ENCODE measurements at places on chromosomes 7 and 10.
A peak's percentile ranks its signal among the peaks of the same experiment; 100 is the strongest.

DNA sequence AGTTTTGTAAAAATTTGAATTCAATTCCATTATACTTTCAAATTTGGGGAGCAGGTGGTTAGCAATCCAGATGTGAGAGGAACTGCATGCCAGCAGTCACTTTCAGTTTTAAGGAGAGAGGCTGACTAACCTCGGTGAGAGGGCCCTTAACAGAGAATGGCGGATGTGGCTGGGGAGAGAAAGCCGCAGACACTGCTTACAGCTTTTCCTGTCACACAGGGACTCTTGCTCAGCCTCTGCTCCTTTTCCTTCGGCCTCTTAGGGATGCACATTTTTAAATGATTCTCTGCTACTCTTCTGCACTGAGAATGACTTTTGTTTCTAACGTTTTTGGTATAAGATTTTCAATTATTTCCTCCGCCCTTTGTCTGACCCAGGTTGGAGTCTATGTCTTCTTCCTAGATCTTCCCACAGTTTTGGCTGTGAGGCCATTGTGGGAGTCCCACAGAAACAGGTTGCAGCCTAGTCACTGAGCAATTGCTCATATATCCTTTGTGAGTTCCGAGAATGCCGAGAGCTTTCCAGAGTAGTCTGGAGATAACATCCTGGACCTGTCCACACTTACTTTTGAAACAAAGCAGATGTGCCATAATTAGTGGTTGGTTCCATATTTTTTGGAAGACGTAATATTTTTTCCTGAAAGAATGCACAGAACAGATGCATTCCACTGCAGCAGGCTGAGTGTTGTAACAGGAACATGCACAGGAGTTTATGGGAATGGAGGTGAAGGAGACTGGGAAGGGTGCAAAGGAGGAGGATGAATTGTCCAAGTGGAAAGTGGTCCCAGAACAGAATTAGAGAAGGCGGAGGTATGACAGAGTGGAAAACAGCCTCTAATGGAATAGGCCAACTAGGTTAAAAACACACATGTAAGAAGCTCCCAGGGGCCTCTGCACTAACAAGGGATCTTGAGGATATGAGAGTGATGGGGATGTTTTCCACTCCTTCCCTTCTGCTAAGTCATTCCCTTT lies 168.0 kb upstream of the ZNF32 start:
- DNase-seq, result no peak

DNA sequence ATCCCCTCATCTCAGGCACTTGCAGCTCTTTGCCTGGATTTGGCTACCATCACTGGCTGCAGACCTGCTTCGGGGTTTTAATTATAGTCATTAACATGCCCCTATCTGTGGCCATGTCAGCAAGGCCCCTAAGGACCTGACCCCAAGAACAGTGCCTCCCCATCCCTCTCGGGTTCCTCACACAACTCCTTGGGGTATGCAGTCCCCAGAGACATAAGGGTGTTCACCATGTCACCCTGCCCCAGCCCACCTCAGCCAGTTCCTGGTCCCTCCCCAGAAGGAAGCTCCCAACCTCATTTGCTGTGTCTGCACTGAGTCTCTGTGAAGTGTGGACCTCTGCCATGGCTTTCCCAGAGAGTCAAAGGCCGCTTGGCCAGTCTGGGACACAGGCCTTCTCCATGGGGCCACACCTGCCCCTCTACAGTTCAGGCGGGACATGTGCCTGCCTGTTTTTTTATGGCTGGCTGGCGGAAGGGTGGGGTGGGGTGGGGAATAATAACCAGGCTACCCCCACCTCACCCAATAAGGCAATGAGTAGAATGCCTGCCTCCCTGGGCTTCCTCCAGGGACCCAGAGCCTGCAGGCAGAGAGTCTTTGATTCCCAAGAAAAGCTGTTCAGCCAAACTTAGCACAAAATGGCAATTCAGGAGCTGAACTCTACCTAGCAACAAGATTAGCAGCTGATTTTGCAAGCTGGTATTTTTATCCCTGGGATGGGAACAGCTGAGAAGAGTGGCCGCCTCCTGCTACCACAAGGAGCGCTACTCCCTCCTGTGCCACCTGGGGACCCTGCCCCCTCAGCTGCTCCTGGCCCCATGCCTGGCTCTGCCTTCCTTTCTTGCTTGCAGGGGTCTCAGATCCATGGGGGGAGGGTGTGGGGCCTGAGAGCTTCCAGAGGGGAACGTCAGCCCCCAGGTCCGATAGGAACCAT lies 23.7 kb upstream of the CAMK2B start:
- DNase-seq, result no peak

GRCh38 chr7:1290026-1290678 lies 57.5 kb downstream of the UNCX start:
- DNase-seq, result no peak

DNA sequence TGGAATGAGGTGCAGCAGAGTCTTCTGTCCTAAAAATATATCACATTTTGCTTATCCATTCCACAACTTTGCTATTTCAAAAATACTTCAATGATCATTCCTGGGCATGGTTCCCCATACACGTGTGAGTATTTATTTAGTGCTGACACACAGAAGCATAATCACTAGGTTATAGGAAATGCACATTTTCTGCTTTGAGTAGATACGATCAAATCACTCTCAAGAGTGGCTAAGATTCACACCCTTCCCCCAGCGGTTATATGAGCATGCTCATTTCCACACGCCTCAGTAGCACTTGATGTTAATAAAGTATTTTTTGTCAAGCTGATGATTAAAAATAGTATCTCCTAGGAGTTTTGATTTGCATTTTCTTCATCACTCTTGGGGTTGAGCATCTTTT lies 93.5 kb upstream of the LRRC4 start:
- DNase-seq, result no peak

DNA sequence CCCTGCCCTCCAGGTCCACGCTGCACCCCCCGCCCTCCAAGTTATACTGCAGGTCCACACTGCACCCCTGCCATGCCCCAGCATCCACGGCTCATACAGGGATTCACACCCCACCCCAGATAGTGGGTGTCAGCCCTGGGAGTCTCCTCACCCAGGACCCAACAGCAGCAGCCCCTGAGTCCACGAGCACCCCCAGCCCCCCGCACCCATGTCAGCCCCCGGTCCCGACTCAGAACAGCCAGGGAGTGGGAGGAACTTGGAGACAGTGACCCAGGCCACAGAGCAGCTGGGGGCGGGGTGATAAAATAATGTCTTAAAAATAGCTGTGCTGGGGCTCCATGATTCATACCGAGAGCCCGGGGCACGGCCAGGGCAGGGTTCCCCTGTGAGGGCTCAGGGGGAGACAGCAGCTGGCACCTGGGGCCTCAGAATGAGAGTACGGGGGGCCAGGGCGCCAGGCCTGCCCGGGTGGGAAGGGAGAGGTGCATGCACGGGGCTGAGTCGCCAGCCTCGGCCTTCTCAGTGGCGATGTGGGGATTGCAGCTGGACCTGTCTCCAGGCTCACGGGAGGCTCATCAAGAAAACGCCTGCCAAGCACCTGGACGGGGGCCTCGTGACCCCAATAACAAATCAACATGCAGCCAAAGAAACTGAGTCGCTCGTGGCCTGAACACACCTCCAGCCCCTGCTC lies 29.8 kb downstream of the ADAP1 start:
- DNase-seq, result no peak

DNA sequence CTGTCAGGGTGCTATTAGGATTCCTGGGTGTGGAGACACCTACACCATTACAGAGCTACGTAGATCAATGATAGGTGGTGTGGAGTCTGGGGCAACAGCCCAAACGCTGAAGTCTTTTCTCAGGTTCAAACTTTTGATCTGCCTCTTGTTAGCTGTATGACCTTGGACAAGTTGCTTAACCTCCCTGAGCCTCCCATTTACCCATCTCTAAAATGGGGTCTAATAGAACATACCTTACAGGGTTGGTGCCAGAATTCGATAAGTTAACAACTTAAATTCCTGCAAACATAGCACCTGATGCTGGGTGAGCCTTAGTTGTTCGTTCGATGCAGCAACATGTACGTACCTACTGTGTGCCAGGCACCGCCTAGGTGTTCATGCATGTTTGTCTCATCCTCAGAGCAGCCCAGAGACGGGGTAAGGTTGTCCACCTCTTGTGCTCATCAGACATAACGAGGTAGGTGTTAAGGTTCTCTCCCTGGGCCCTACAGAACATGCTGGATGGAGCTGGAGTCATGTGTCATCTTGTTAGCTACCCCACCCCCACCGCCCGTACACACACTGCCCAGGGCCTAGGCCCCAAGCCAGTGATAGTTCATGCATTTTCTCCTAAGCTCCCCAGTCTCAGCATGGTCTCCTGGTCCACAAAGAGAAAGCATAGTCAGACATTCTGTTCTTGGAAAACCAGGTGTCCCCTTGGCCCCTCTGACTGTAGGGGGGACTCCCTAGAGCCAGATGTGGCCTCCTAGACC lies 41.0 kb upstream of the SLC29A3 start:
- DNase-seq, result no peak

- DNase-seq, result no peak
Observed at GRCh38 chr7:120783721-120784120, 74.2 kb downstream of the TSPAN12 start.

DNA sequence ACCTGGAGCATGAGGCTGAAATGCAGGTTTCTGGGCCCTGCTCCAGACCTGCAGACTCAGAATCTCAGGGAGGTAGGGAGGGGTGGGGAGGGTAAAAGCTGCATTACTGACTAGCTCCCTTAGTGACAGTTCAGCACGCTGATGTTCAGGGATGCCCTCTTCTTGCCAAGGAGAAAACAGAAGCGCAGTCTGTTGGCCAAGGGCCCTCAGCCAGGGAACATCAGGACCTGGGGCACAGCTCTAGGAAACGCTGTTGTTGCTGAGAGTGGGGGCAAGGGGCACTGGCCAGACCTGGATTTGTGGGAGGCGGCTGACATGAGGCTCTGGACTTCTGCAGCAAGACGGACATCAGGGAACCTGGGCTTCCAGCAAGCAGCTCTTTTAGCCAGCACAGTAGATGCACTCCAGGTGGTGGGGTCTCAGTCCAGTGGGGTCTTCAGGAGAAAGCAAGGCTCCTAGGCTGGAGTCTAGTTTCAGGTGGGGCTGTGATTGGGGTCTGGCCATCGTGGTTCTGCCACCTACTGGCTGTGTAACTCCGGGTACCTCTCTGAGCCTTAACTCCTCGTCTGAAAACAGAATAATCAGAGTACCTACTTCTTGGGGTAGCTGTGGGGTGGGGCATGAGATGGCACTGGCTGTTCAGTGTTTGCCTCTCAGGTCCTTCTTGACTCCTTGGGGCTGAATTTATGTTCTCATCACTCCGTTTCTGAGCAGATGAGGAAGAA lies 72.9 kb upstream of the PRLHR start:
- no peak for DNase-seq

- DNase-seq, result no peak
Observed at GRCh38 chr10:1367938-1368841, 312.0 kb downstream of the WDR37 start.

DNA sequence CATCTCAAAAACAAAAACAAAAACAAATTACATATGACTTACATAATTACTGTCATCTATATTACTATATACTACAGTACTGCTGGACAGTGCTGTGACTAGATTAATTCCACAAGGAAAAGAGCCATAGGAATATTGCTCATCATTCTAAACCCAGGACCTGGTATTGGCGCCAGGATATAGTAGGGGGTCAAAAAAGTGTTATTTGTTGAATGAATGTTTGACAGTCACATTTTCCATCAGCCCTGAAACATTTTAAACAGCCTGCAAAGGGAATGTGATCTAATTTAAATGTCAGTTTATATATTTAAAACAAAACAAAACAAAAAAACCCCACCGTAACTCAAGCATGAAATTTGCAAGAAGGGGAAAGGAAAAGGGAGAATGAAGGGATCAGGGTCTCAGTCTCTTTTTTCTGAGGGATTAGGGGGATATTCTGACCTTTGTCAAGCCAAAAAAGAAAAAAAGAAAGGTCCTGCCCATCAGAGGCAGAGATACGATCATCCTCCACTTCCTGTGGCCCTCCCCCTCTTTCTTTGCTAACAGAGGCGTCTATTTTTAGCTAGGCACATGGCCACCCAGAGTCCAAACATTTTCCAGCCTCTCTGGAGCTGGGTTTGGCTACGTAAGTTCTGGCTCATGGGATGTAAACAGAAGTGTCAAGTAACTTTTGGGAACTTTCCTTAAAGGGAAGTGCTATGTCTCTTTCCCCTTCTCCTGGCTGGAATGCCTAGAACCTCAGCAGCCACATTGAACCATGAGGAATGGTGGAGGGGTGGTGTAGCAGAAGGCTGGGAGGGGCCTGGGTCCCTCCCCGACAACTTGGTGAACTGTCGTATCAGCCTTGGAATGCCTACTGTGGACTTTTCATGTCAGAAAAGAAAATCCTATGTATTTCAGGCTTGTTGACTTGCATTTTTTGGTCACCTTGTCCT lies 44.6 kb upstream of the DLG5 start:
- no peak for DNase-seq

- no peak for DNase-seq
Observed at GRCh38 chr7:140586516-140586915, 54.1 kb downstream of the DENND2A start.

- DNase-seq, result no peak
Observed at GRCh38 chr7:47622946-47623640, 41.2 kb upstream of the TNS3 start.

DNA sequence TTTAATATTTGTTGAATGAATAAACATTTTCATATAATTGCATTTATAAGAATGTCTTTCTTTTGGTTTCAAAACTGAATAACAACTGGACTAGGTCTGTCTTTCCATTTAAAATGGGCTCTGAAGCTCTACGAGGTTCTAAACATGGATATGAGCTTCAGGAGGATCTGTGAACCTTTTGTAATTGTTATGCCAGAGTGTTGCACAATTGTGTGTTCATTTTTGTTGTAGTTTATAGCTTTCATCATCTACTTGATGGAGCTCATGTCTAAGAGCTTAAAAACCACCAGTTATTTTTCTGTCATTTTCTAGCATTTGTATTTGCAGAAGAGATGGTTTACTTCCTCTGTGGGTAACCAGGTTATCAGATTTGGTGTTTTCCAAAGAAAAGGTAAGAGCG lies 265.7 kb upstream of the NPY start:
- no peak for DNase-seq

- no peak for DNase-seq
Observed at GRCh38 chr10:122327237-122328206, 47.0 kb upstream of the PLEKHA1 start.

DNA sequence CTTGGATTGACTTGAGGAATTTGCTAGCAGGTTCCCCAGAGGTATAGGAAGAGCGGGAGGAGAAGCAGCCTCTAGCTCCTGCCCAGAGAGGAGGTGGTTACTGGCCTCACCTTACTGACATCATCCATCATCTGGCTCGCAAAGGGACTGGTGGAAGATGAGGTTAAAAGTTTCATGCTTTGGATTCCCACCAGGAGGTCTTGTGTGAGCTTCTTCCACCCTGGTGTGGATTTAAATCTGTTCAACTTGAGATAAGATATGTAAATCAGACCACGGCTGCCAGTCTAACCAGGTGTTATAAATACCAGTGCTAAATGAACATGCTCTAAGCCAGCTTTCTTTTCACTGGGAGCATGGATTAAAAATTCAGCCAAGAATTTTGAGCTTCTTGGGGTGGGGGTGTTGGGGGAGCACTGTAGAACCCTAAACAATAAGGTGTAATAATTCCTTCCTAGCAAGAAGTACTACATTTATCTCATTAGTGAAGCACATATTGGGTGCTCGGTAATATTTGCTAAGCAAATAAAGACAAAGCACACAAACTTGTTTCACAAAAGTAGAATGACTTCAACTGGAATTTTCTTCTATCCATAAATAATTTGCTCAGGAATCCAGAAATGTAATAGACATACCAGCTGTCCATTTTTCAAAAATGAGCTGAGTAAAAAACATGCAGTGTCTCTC lies 7.8 kb downstream of the PROSER2 start:
- no peak for DNase-seq

- peak; percentile 8 for DNase-seq
Observed at GRCh38 chr7:129859183-129859582, 93.6 kb downstream of the UBE2H start.

GRCh38 chr10:88705958-88706357 lies at the start of gene LIPK:
LIPK (plus strand) TSS chr10:88706249; CDS start chr10:88724544, 18,295 bp downstream.
- no peak for DNase-seq

- no peak for DNase-seq
Observed at GRCh38 chr7:50446542-50446960, 3.6 kb downstream of the FIGNL1 start.
